ENCODE measurements at places on chromosomes 3 and 15.

DNA sequence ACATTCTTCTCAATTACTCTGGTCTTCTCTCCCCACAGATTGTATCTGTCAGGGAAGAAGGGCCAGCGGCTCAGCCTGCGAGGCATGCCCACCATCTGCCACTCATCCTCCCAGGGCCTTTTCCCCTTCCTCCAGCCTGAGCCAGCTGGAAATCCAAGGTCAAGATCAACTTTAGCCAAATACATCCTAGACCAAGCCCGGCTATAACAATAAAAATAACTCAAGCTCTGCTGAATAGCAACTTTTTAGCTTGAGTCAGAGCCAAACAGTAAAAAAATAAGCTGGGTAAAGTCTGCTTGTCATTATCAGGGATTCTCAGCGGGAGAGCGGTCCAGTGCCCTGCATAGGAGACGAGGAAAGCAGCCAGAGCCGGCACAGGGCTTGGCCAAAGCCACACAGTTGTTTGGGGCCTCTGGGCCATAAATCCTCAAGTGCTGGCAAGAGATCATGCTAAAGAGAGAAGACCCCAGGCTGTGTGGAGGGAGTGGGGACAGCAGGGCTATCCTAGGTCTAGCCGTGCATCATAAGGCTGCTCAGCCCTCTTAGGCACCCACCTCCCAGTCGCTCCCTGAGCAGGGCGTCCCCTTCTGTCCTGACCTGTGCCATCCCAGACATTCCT, 76.2 kb upstream of the HERC1 start:
- no peaks in the 10 kb centered on the region for H3K27me3 ChIP-seq
- peaks cover 31% of the 10 kb centered on the region for H3K4me1 ChIP-seq
- peak; percentile 64 for DNase-seq
- no peaks in the 10 kb centered on the region for H3K36me3 ChIP-seq
- no peak overlapping the region for H3K4me3 ChIP-seq
- peak overlapping the region; percentile 61 for H3K27ac ChIP-seq

GRCh38 chr15:100558771-100559254, 30.1 kb upstream of the CERS3 start:
- DNase-seq: no peak
- H3K4me3 ChIP-seq: no peak overlapping the region
- no peak overlapping the region for H3K27ac ChIP-seq
- H3K27me3 ChIP-seq: no peaks in the 10 kb centered on the region
- H3K36me3 ChIP-seq: no peaks in the 10 kb centered on the region

DNA sequence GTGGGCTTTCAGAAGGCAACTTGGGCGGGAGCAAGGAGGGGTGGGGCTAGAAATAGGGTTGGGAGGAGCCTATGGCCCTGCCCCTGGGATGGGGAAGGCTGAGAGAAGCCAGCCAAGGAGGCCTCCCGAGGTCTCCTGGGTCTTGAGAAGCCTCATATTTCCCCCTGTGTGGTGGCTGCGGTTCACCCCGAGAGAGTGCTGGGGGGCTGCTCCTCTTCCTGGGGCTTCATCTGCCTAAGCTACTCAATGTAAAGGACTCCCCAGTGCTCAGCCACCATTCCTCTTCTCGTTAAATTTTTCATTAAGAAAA, 174.3 kb downstream of the SMAD6 start:
- H3K4me3 ChIP-seq: no peak overlapping the region
- no peak for DNase-seq
- no peaks in the 10 kb centered on the region for H3K36me3 ChIP-seq
- no peaks in the 10 kb centered on the region for H3K4me1 ChIP-seq
- no peaks in the 10 kb centered on the region for H3K27me3 ChIP-seq
- H3K27ac ChIP-seq: no peak overlapping the region

GRCh38 chr15:48031466-48031865, 89.3 kb upstream of the SLC24A5 start:
- no peaks in the 10 kb centered on the region for H3K36me3 ChIP-seq
- no peak overlapping the region for H3K4me3 ChIP-seq
- DNase-seq: peak; percentile 8
- H3K27ac ChIP-seq: no peak overlapping the region
- no peaks in the 10 kb centered on the region for H3K27me3 ChIP-seq
- H3K4me1 ChIP-seq: peaks cover 2% of the 10 kb centered on the region

DNA sequence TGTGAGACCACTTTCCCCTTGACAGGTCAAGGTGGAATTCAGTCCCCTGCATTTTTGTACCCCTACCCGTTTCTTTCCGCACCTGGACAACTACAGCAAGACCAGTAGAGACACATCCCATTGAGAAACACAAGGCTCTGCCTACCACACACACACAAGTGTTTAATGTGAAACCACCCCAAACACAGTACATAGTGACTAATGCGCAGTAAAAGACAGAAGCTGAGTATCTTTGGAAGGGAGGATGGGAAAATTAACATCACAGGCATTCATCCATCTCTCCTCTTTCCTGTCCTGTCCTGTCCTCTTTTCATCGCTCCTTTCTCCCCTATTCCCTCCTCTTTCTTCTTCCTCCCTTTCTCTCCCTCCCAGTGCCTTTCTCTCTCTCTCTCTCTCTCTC, 64.8 kb downstream of the SCN11A start:
- no peaks in the 10 kb centered on the region for H3K27me3 ChIP-seq
- no peak overlapping the region for H3K27ac ChIP-seq
- no peak for DNase-seq
- H3K4me3 ChIP-seq: no peak overlapping the region
- H3K36me3 ChIP-seq: no peaks in the 10 kb centered on the region

GRCh38 chr3:195385526-195385925, 57.3 kb downstream of the ACAP2 start:
- DNase-seq: no peak
- no peak overlapping the region for H3K4me3 ChIP-seq
- H3K27ac ChIP-seq: no peak overlapping the region
- peaks cover 9% of the 10 kb centered on the region for H3K36me3 ChIP-seq
- no peaks in the 10 kb centered on the region for H3K4me1 ChIP-seq

DNA sequence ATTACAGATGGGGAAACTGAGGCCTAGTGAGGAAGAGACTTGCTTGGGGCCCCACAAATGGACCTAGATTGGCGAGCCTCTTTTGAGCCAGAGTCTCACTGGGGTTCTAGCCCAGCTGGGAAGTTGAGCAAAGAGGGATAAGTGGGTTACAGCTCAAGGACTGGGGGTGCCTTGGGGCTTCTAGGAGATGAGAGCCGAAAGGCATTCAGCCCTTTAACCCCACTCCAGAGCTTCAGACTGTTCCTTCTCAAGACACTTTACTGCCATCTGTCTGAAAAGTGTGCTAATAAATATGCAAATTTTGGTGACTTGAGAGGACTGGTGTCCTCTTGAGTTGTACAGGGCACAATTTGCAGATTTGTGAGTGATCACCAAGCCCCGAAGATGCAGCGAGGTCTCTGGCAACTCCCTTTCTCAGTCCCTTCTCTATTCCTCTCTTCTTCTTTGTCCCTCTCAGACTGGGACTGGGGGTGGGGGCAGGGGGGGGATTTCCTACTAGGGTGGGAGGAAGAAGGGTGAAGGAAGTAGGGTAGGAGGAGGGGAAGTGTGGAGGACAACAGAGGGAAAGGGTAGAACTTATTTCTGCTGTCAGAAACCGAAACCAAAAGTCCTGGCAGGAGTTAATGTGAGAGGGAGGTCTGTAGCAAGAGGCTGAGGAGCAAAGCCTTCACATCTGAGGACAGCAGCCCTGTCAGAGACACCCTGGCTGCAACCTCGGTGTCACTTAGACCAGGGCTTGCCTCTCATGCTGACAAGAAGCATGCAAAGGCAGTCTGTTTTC, 16.2 kb upstream of the ANKDD1A start:
- H3K36me3 ChIP-seq: peaks cover 3% of the 10 kb centered on the region
- H3K4me1 ChIP-seq: peaks cover 6% of the 10 kb centered on the region
- no peaks in the 10 kb centered on the region for H3K27me3 ChIP-seq
- no peak for DNase-seq
- H3K4me3 ChIP-seq: no peak overlapping the region

DNA sequence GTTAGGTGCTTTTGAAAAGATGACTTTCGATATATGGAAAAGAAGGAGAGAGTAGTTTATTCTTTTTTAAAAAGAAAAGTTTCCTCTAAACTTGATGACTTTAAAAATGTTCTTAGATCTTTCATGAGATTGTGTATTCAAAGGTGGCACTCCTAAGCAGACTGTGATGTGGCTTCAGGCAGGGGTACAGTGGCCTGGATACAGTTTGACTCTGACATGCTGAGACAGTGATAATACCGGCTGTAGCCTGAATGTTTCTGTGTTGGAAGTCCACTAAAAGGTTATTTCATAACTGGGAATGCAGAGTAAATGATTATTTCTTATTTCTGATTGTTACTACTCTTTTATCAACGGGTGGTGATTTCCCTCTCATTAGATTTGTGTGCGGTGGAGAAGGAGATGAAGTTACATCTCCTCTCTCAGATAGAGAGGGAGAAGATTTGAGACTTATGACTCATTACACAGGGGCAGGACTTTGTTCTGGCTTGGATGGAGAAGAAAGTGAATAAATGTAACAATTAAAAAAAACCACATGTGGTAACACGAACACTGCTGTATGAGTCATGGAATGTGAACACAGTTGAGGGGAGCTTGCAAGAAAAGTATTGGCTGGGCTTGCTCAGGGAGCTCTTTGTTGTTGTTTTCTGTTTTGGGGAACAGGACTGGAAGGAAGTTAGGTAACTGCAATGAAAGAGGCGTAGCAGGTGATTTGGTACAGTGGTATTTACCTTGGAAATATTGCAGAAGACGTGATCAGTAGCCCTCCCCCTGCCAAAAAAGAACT, 21.6 kb downstream of the SPTSSB start:
- no peak overlapping the region for H3K27ac ChIP-seq
- H3K4me1 ChIP-seq: no peaks in the 10 kb centered on the region
- no peaks in the 10 kb centered on the region for H3K27me3 ChIP-seq

DNA sequence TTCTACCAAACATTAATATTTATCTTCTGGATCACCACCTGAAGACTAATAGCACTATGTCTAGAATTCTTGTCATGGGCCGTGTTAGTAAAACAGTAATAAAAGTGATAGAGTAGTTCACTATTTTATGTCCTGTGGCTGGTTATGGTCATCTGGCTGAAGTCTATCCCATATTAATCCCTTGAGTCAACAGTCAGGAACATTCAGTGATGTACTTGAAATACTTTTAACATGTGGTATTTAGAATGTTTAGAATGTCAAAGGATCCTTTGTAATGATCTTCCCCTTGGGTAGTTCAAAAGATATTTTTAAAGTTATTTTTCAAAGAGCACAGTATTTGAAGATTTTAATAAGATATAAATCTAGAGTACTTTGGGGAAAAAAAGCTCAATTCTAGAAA, 117.0 kb downstream of the MBNL1 start:
- no peak overlapping the region for H3K27ac ChIP-seq
- DNase-seq: no peak
- peaks cover 39% of the 10 kb centered on the region for H3K4me1 ChIP-seq
- H3K27me3 ChIP-seq: no peaks in the 10 kb centered on the region
- no peak overlapping the region for H3K4me3 ChIP-seq
- peaks cover 12% of the 10 kb centered on the region for H3K36me3 ChIP-seq

DNA sequence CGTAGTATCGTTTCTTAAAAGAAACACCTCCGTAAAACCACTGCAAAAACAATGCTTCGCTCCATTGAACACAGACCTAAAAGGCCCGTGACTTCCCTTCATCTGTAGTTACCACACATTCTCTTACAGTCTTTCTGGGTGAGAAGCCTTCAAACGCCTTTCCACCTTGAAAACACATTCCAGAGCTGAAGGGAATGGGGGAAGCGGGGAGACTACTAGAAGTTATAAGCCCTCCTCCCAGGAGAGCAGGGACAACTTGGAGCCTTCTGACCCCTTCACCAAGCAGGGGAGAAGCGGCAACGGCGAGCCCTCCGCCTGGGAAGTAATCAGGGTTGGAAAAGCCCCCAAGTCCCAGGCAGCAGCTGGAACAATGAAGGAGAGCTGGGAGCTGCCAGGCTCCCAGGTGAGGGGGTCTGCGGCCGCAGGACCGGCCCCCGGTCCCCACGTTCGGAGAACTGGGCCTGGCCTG, 461 bp downstream of the SECISBP2L start:
- peak overlapping the region; percentile 75 for H3K27ac ChIP-seq
- DNase-seq: no peak
- no peaks in the 10 kb centered on the region for H3K27me3 ChIP-seq
- peak overlapping the region; percentile 78 for H3K4me3 ChIP-seq

- H3K27ac ChIP-seq: no peak overlapping the region
- no peaks in the 10 kb centered on the region for H3K27me3 ChIP-seq
- peaks cover 34% of the 10 kb centered on the region for H3K36me3 ChIP-seq
Observed at GRCh38 chr15:56102441-56102840, 109.0 kb upstream of the NEDD4 start.

GRCh38 chr3:121508389-121508788, 37.4 kb downstream of the POLQ start:
- no peak for DNase-seq
- H3K36me3 ChIP-seq: peaks cover 21% of the 10 kb centered on the region
- H3K27ac ChIP-seq: no peak overlapping the region
- H3K4me1 ChIP-seq: no peaks in the 10 kb centered on the region
- H3K4me3 ChIP-seq: no peak overlapping the region

DNA sequence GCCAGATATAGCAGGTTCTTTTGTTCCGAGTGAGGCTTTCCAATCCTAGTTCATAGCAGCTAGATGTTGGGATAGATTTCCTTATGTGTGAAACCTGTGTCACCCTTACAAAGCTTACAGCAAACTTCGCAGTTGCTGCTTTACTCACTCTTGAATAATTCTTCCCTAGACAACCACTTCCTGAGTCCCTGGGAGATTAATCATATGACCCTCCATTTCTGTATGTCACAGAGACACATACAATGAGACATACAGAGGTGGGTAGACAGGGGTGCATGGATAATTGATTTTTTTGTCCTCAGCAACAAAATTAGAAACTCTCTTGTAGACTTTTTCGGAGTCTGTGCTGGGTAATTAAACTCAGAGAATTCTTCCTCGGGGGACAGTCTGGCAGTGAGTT, 163.2 kb downstream of the NSUN3 start:
- H3K4me3 ChIP-seq: no peak overlapping the region
- DNase-seq: no peak
- H3K27ac ChIP-seq: peak overlapping the region; percentile 90
- H3K27me3 ChIP-seq: no peaks in the 10 kb centered on the region

DNA sequence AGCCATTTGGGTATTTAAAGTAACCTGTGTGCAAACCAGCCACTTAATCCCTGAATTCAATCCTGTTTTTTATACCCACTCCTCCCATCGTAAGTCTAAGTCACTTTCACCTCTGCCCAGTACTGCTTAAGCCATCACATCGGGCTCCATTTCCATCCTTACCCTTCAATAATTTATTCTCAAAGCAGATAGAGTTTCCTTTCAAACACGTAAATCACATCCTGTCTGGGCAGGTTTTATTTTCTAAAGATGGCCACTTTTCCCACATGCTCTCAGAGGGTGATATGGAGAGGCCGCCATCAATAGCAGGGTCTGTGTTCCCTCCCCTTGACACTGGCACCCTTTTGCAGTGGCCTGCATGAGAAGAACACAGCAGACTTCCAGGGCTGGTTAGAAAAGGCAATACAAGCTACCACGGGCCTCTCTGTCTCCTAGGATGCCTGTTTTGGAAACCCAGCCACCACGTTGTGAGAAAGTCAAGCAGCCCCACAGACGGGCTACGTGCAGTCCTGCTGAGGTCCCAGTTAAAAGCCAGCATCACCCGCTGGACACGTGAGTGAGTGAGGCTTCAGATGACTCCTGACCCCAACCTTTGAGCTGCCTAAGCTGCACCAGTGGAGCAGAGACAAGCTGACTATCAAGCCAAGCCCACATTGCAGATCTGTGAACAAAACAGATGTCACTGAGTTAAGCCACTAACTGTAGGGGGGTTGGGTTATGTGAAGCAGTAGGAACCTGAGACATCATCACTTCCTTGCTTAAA, 241.8 kb upstream of the SLCO3A1 start:
- H3K4me3 ChIP-seq: no peak overlapping the region
- DNase-seq: no peak
- H3K36me3 ChIP-seq: no peaks in the 10 kb centered on the region
- H3K27ac ChIP-seq: no peak overlapping the region
- H3K4me1 ChIP-seq: no peaks in the 10 kb centered on the region

GRCh38 chr3:127156338-127157050, 36.4 kb upstream of the PRR23E start:
- H3K27me3 ChIP-seq: no peaks in the 10 kb centered on the region
- H3K4me1 ChIP-seq: peaks cover 30% of the 10 kb centered on the region
- no peak for DNase-seq
- no peak overlapping the region for H3K27ac ChIP-seq
- H3K36me3 ChIP-seq: no peaks in the 10 kb centered on the region
